ENCODE measurements at places on chromosomes 11 and 22.

DNA sequence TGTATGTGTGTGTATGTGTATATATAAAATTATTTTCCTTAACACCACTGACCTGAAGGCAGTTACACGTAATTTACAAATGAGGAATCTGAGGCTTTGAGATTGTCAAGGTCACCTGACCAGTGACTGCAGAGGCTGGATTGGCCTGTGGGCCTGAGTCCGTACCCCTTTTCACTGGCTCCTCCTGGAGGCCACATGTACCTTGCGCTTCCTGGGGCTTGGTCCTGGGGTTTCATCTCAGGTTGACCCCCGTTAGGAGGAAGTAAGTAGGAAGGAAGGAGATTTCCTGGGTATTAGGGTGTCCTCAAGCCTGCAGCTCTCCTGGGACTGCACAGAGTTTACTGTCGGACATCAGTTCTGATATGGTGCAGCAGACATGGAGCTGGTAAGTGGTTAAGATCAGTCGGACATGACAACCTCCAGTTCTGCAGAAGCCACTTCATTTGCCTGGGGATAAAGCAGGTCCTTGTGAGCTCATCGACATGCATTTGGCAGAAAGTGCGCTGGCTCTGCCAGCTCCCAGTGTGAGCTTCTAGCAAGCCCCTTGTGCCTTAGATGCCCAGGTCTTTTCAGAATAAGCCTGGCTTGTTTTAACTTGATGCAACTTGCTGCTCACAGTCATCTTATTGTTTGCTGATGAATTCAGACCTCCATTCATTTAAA, 36.6 kb downstream of the ST3GAL4 start:
- DNase-seq = no peak

- no peak for DNase-seq
Measured at GRCh38 chr11:76975513-76975912, 58.7 kb upstream of the B3GNT6 start.

- DNase-seq = no peak
Measured at GRCh38 chr11:66055021-66055420, 2.9 kb downstream of the SF3B2 start.

DNA sequence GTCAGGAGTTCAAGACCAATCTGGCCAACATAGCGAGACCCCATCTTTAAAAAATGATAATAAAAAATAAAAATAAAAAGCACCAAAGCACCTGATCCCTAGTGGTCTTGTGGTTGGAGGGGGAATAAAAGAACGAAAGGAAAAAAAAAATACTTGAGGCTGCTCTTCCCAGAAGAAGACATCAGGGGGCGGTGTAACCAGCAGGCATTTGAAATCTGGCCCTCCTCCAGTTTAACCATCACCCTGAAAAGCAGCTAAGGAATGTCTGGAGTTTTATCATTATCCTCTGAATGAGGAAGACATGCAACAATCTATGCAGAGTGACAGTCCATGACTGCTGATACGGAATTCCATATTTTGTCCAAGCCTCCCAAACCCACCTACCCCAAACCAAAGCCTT, 5.6 kb upstream of the KCTD17 start:
- DNase-seq = no peak

DNA sequence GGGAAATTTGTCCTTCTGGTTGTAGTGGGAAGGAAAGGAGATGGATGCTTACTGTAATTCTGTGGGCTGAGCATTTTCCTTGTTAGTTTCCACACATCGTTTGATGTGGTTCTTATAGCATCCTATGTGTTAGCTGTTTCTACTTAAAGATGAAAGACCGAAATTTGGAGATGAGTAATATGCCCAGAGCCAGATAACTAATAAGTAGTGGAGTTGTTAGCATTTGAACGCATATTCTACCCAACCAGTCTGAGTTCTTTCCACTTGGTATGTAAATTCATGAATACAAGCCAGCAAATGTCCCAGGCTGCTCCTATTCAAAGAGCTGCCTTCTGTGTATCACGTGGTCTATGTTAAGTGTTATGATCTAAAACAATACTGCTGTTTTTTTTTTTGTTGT, 14.6 kb downstream of the SPECC1L start:
- no peak for DNase-seq

DNA sequence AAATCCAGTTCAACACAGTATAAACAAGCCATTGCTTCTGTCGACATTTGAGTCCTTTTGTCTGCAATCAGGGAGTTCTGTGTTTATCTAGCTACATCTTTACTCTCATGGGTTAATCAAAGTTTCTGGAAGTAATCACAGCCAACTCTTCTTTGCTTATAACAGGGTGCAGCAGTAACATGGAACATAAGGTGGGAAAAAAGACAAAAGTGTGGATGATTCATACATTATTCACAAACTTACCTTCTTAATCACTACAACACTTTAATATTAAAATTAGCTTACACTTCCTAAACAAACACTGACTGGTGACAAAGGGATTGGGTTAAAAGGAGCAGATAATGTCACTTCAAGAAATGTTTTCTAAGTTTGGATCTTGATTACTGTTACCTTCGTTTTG, 44.7 kb downstream of the SNX19 start:
- no peak for DNase-seq

DNA sequence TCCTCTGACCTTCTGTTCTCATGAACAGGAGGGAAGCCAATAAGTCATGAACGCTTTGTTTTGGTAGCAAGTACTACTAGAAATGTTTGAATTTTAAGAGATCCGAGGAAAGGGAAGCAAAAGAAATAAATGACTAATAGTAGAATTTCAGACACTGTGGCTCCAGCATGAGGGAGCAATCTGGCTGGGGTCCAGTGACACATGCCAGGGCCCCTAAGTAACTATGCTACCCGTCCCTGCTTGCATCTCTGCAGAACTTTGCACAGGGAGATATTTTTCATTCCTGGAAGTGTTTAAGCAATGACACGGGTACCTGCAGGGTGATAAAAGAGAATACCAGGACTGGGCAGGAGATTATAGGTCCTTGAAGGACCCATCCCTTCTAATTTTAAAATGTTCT, 7.3 kb upstream of the ADAMTS8 start:
- DNase-seq = no peak

DNA sequence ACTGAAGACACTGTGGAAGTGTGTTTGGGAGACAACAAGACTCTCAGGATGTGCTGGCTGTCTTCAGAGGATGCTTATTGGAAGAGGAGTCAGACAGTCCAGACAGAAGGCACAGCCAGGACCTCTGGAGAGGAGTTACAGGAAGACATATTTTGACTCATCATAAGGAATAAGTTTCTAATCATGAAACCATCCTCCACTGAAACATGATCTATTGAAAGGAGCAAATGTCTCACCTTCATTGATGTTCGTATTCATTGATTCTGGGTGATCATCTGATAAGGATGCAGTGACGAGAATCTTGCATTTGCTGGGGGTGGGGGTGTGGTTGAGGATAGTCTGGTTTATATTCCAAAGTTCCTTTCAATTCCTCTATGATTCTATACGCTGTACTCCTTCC, 2.5 kb upstream of the CXCR5 start:
- DNase-seq = no peak

DNA sequence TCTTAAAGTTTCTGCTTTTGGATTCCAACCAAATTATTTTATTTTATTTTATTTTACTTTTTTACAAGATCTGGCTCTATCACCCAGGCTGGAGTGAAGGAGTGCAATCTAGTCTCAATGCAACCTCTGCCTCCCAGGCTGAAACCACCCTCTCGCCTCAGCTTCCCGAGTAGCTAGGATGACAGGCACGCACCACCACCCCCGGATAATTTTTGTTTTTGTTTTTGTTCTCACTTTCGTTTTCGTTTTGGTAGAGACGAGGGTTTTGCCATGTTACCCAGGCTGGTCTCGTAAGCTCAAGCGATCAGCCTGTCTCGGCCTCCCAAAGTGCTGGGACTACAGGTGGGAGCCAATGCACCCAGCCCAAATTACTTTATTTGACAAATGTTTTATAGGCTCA, 219.8 kb downstream of the ETS1 start:
- DNase-seq = no peak

GRCh38 chr11:116861539-116861938, 24.1 kb upstream of the APOA1 start:
- DNase-seq = no peak

GRCh38 chr11:64799623-64800302, 3.3 kb downstream of the MAP4K2 start:
- DNase-seq = no peak

DNA sequence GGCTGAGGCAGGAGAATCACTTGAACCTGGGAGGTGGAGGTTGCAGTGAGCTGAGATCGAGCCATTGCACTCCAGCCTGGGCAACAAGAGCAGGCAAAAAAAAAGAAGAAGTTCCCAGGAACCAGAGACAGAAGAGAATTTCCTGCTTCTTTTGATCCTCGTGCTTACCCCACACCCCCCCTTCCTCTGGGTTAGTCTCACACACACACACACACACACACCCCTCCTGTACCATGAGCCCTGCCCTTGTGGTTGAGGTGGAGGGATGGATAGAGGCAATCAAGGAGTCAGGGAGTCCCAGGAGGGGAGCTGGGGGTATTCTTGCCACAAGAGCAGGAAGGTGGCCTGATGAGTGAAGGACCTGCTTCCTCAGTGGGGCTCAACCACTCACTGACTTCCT, 4.1 kb upstream of the UBE2L6 start:
- DNase-seq = no peak

- no peak for DNase-seq
Measured at GRCh38 chr22:19843107-19843856, 11.4 kb downstream of the GNB1L start.

DNA sequence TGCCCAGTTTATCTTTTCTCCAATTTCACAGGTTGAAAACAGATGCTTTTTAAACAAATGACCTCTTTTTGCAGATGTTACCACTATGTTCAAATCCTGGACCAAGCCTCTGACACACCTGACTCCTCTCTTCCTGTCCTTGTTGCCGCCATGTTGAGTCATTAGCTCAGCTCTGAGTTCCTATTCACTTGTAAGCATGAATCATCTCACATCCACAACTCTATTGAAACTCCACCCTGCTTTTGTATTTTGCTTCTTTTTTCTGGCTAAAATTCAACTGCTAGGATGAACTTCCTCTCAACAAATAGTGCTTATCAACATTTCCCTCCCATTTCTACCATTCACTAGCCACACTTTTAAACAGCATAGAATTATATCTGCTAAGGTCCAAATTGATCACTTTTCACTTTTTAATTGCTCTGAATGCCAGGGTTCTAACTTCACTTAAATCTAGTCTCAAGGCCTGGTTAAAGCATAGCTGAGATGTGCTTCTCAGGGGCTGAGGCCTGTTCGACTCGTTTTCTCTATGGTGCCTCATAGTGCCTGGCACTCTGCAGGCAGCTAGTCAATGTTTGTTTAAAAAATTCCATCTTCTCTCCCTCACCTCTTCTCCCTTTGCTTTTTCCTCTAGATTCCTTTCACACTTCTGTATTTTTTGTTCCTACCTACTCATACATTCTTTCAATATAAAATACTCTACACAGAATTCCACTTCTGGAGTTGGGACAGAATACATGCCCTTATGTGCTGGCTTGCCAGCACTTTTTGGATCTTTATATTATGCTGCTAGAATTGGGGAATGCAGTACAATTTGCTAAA, 3.9 kb downstream of the JOSD1 start:
- peak; percentile 78 for DNase-seq

DNA sequence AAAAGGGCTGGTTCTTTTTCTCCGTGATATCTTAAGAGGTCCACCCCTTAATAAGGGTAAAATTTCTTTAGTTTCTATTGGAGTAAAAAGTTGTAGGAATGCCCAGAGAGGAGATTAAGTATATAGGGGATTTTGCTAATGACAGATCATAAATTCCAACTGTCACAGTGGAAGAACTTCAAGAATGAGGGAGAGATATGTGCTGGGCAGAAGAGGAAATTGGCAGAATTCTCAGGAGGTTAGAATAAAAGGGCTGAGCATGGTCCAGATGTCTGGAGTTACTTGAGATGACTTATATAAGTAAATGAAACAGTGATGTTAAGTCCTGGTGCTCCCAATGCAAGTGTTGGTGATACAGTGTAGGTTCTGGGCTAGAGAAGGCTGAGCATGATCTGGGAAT, 417.6 kb upstream of the ARHGAP42 start:
- DNase-seq = no peak

DNA sequence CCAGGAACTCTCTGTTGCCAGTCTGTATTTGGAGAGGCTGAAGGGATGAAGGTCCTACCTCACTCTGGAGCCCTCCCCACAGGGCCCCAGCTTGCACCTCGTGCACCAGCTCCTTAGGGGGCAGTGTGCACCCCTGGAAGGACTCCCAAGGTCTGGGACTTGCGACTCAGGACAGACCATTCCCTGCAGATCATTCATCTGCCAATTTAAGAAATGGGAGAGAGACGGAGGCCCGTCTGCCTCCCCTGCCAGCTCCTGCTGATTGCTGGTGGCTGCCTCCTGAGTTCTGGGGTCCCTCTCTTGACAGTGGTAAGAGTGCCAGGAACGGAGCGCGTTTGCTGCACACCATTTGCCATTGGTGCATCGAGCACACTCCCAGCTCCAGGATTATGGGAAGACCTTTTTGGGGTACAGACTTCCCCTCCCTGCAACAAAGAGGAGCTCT, 27.4 kb upstream of the MALAT1 start:
- no peak for DNase-seq

GRCh38 chr11:3003396-3004231, 11.5 kb upstream of the NAP1L4 start:
- DNase-seq = no peak

GRCh38 chr22:17063411-17064106, 21.2 kb upstream of the IL17RA start:
- peak; percentile 88 for DNase-seq

DNA sequence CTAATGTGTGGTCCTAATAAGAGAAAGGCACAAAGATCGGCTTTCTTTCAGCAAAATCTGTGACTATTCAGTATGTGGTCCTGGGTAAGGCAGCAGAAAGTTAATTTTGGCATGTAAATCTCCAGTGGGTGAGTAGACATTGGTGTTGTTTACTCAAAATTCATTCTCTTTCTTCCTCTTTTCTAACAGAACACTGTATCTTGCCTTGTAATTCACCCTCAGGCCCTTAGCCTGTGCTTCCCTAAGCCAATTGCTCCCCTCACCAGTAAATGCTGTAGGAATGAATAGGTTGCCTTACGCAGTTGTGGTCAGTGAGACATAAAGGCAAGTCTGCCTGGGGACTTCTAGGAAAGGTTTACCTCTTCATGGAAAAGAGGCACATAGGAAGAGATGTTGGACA, 49.9 kb upstream of the PDE3B start:
- no peak for DNase-seq

- no peak for DNase-seq
Measured at GRCh38 chr11:8336356-8337129, 72.9 kb upstream of the LMO1 start.

GRCh38 chr22:26127556-26127955, 41.7 kb upstream of the SEZ6L start:
- DNase-seq = no peak

- DNase-seq = no peak
Measured at GRCh38 chr22:11066458-11067285, 4461.3 kb upstream of the OR11H1 start.

GRCh38 chr11:44974402-44975000, 23.8 kb upstream of the TP53I11 start:
- no peak for DNase-seq

GRCh38 chr11:104734998-104735397, 163.3 kb downstream of the CASP12 start:
- DNase-seq = no peak

GRCh38 chr22:49705972-49706352, 121.7 kb downstream of the BRD1 start:
- no peak for DNase-seq

GRCh38 chr11:120013325-120014250, 124.3 kb downstream of the TRIM29 start:
- DNase-seq = no peak

GRCh38 chr11:128839081-128839480, 28.0 kb downstream of the KCNJ1 start:
- DNase-seq = no peak
